ENCODE measurements at places on chromosomes 6 and 20.
A peak's percentile ranks its signal among the peaks of the same experiment; 100 is the strongest.

DNA sequence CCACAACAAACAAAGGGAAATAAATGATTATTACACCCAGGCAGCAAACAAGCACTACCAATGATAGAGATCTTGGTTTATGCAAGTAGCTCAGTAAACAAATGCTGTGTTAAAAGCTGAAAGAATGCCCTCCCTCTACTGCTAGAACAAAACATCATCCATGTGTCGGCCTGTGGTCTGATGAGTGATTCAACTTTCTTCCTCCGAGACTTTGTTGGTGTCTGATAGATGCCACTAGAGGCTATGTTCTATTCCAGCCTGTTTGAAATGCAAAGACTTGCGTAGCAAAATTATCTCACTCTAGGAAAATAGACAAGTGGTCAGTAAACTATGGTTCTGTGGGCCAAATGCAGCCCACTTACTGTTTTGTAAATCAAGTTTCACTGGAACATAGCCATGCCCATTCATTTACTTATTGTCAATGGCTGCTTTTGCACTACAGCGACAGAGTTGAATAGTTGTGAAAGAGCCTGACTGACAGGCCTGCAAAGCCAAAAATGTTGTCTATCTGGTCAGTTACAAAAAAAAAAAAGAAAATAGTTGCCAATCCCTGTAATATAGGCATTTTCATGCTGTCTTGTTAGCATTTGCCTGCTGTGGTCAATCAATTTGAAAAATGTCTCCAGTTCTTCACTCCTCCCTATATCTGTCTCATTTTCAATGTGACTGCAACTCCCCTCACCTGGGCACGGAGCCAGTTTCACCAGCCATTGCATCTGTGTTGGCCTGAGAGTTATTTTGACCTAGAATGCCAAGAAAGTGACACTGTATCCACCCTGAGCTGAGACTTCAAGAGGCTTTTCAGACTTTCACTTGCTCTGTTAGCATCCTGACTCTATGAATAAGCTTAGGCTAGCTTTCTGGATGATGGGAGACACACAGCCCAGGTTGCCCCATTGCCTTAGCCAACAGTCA is 544.6 kb upstream of the BTBD3 start:
- no peak for DNase-seq

DNA sequence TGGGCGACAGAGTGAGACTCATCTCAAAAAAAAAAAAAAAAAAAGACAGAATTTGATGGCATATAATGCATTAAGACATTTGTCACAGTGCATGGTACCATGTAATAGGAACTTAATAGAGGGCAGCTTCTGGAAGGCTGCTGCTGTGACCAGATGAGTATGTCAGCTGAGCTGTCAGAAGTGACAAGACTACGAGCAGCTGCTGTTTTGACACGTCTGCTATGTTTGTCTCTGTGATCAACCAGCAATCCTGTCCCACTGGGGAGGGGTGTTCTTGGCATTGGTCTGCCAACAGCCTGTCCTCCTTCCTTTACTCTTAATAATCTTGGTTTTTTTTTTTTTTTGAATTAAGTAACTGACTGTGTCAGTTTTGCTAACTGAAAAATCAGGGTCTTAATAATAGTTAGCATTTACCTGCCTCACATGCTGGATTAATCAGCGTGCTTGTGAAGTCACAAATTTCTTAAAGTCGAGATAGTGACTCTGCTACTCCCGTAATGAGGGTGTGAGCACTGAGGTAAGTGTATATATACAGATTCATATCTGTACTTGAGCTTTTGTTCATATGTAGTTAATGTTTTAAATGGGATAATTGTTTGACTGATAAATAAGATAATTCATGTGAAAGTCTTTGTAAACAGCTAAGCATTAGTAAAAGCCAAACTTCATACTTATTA is 152.4 kb downstream of the BMP2 start:
- no peak for DNase-seq

- no peak for DNase-seq
Measured at GRCh38 chr6:144017166-144018094, 9.4 kb upstream of the PLAGL1 start.

DNA sequence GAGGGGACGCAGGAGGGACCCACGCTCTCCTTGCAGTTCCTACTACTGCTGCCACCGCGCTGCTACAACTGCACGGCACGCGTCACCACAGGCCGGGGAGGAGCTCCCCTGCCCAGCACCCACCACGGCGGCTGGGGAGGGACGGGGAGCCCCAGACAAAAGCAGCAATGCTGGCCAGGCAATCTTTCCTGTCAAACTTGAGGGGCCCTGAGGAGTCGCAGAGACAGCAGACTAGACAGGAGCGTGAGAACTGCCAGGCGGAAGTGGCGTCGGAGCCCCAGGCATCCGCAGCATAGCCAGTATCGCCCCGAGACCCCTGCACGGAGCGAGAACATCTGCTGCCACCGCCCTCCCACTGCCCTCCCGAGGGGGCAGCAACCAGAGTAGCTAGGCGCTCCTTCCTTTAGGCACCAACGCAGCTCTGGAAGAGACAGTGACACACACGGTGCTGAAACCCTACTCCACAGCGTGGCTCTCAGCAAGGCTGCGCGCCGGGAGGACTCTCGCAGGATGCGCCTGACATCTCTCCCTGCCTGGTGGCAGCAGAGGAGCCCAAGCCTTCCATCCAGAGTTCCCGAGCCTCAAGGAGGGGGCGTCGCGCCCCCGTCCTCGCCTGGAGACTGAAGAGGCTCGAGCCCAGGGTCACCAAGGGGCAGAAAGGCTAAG is 2.2 kb downstream of the TAF4 start:
- DNase-seq: no peak

- DNase-seq: no peak
Measured at GRCh38 chr20:43973671-43974450, 59.2 kb downstream of the TOX2 start.

GRCh38 chr6:9984607-9985006 is 430.3 kb downstream of the TFAP2A start:
- no peak for DNase-seq

DNA sequence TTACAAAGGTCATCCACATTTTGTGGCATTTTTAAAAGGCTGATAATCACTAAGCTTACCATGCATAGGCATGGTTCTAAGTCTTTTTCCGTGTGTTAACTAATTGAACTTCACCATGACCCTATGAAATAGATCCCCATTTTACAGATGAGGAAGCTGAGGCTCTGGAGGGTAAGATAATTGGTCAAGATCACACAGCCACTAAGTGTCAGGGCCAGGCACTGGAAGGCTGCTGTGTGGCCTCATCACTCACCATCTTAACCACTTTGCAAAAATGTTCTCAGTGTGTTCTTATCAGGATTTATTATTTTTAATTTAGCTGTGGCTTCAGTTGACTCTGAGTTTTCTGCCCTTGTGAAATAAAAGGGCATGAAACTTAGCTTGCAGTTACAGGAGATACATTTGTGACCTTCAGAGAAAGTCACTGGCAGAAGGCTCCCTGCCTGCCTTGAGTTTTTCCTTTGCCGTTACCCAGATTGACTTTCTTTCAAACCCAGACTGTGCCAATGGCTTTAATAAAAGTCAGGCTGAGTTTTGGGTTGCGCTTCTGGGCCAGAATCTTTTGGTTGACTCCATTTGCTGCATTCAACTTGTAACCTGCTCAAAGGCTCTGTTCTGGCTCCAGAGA is 82.0 kb downstream of the EZR start:
- no peak for DNase-seq

- no peak for DNase-seq
Measured at GRCh38 chr6:74645108-74645849, 560.6 kb downstream of the COL12A1 start.

- DNase-seq: no peak
Measured at GRCh38 chr20:19833395-19833794, 75.3 kb downstream of the RIN2 start.

GRCh38 chr20:17622851-17623508 is 53.1 kb downstream of the DSTN start:
- no peak for DNase-seq

DNA sequence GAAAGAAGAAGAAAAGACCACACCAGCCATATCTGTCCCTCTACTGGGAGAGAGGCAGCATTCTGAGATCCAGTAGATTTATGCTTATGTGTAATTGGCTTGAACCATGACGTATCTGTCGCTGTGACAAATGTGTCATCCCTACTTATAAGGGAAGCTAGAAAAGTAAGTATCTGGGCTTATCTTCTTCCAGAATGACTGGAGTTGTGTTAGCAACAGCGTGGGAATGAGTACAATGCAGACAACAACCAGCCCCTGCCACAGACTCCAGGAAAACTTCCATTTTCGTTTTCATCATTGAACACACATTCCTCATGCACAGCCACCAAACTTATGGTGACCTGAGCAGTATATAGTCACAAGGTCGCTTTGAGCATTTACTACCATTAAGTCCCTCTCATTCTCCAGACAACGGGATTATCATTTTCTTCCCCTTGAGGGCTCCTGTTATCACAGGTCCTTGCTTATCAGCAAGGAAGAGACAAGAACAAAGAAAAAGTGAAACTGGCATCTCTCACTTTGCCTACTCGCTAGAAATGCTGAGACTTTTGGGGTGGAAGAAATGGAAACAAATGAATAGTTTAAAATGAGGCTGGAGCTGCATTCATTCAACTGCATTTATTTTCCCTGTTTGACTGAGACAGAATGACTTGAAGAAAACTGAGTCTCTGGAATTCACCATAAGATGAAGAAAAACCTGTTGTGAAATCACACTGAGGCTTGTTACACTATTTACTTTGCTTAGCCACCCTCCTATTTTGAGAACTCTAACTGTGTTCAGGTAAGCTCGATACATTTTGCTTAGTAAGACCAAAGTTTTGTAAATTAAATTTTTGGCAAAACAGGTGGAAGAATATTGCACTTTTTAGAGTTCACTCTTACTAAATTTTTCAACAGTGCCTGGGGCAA is 149.3 kb upstream of the FOXQ1 start:
- no peak for DNase-seq

GRCh38 chr6:152948150-152948768 is 34.6 kb downstream of the FBXO5 start:
- peak; percentile 42 for DNase-seq

All from CD4-positive, CD25-positive, alpha-beta regulatory T cell (primary cell).